ENCODE measurements at places on chromosomes 4 and X. TPM values are rescaled to one million over a fixed set of nuclear protein-coding genes. Genes with fewer than 3 reads are reported as not detected.
A peak's percentile ranks its signal among the peaks of the same experiment; 100 is the strongest.

Gene SYNPO2
- 2,452 TPM for total RNA-seq

Gene HPF1
- 15.5 TPM for total RNA-seq

Gene RPA4
- 0.37 TPM for total RNA-seq

Gene SLIT2
- total RNA-seq = 7.3 TPM

Gene MAB21L2
- total RNA-seq = not detected

Gene ADH1A
- total RNA-seq = 0.50 TPM

Gene TMEM47
- 34.3 TPM for total RNA-seq

Gene ADH1B
- 60.2 TPM for total RNA-seq

Gene KLKB1
- 0.91 TPM for total RNA-seq

DNA sequence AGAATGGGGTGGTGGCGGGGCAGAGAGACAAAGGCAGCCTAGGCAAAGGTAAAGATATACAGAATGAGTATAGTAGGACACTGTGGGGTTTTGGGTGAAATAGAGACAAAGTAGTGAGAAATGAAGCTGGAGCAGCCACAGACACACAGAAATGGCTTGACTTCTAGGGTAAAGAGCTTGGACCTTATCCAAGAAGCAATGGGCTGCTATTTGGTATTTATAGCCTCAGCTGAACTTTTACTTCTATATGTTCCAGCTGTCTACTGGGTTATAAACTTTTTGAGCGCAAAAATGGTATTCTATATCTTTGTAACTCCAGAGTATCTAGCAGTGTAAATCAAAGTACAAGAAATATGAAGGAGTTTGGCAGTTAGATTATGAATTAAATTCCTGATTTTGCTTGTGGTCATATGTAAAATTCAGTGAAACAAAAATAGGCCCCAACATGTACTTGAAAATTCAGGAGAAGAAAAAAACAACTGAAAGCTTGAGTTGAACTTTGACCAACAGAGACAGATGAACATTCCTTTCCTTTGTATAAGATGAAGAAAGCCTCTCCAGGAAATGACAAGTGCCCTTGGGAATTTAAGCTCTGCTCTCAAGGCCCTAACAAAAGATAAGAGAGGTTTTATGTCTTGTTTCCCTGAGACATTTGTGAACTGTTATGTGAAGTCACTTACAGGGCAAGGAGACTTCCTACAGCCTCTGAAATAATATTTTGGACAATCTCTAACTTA, 354.1 kb downstream of the CHIC1 start:
- no peaks in the 10 kb centered on the region for H3K4me1 ChIP-seq
- H3K4me3 ChIP-seq = no peak overlapping the region
- H3K27ac ChIP-seq = no peak overlapping the region
- DNase-seq = no peak
- H3K36me3 ChIP-seq = no peaks in the 10 kb centered on the region

DNA sequence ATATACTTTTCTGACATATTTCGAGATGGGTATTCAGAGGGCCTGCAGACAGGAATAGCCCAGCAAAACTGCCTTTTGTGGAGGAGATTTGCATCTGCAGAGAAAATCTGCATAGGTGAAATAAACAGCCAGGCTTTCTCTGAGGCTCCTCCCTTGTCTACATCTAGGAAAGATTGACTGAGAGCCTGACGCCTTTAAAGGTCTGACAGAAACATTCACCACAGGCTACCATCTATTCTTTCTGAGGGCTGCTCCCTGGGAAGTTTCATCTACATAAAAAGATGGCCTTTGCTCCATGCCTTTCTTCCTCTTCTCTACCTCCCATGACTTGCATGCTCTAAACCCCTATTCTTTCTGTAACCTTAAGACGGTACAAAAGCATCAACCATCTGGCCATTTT, 55.0 kb upstream of the AP1S2 start:
- no peak overlapping the region for H3K27ac ChIP-seq
- no peak overlapping the region for H3K4me3 ChIP-seq
- H3K4me1 ChIP-seq = no peaks in the 10 kb centered on the region
- no peaks in the 10 kb centered on the region for H3K27me3 ChIP-seq
- DNase-seq = no peak

DNA sequence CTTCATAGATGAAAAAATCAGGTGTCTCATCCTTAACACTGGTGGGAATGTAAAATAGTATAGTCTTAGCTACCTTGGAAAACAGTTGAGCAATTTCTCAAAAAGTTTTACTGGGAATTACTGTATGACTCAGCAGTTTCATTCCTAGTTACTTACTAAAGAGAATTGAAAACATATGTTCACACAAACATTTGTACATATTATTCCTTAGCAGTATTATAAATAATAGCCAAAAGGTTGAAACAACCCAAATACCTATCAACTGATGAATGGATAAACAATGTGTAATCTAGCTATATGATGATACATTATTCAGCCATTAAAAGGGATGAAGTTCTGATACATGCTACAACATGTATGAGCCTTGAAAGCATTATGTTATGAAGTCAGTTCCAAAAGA, 41.7 kb downstream of the RBM46 start:
- no peak overlapping the region for H3K27ac ChIP-seq
- no peaks in the 10 kb centered on the region for H3K4me1 ChIP-seq
- no peaks in the 10 kb centered on the region for H3K36me3 ChIP-seq
- H3K27me3 ChIP-seq = no peaks in the 10 kb centered on the region
- no peak overlapping the region for H3K4me3 ChIP-seq
- DNase-seq = no peak

- H3K4me3 ChIP-seq = peak overlapping the region; percentile 85
- no peak for DNase-seq
- H3K27ac ChIP-seq = no peak overlapping the region
- H3K27me3 ChIP-seq = no peaks in the 10 kb centered on the region
- peaks cover 4% of the 10 kb centered on the region for H3K4me1 ChIP-seq
Measured at GRCh38 chr4:47915378-47915777, 995 bp upstream of the NFXL1 start.

DNA sequence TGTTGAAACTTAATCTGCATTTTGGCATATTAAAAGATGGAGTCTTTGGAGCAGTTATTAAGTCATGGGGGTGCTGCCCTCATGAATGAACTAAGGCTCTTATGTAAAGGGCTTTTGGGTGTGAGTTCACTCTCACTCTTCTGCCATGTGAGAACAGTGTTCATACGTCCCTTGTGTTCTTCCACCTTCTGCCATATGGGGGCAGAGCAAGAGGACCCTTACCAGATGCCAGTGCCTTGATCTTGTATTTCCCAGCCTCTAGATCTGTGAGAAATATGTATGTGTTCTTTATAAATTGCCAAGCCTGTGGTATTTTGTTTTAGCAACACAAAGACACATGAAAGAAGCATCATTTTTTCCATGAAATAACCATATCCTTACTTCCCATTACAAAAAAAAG, 213.9 kb downstream of the SPOCK3 start:
- no peaks in the 10 kb centered on the region for H3K4me1 ChIP-seq
- no peaks in the 10 kb centered on the region for H3K27me3 ChIP-seq
- H3K27ac ChIP-seq = no peak overlapping the region
- H3K36me3 ChIP-seq = no peaks in the 10 kb centered on the region

GRCh38 chr4:166012129-166013030, 139.3 kb downstream of the TLL1 start:
- no peaks in the 10 kb centered on the region for H3K36me3 ChIP-seq
- H3K4me1 ChIP-seq = no peaks in the 10 kb centered on the region
- no peak overlapping the region for H3K4me3 ChIP-seq
- DNase-seq = no peak

- peaks cover 70% of the 10 kb centered on the region for H3K4me1 ChIP-seq
- no peaks in the 10 kb centered on the region for H3K27me3 ChIP-seq
- no peaks in the 10 kb centered on the region for H3K36me3 ChIP-seq
- peak overlapping the region; percentile 37 for H3K27ac ChIP-seq
- DNase-seq = no peak
- no peak overlapping the region for H3K4me3 ChIP-seq
Measured at GRCh38 chr4:159216834-159217233, 114.0 kb downstream of the RAPGEF2 start.

DNA sequence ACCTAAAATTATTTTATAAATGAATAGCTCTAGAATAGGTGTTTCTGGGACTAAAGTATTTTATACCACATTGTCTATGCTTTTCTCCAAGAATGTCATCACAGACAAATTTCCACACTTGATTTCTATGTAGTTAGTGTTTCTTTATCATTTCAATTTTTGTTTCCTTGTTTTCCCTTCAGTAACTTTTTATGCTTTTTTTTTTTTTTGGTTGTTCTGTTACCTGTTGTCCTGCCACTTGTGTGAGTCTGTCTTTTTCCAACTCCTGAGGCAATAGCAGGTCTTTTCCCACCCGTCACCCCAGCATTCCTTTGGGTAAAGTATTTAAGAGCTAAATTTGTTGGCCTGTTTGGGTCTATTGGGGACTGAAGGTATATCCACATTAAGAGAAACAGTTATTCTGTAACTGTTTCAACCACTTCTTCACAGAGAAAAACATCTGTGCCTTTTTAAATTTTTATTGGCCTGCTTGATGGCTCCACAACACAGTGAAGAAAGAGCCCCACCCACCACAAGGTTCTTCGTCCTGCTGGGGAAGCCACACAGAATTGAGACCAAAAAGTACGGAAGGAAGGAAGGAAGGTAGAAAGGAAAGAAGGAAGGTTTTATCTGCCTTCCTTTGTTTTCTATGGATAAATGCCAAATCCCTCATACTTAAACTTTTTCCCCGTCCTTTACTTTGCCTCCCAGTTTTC, 17.7 kb upstream of the GPC3 start:
- H3K4me3 ChIP-seq = no peak overlapping the region
- peaks cover 12% of the 10 kb centered on the region for H3K27me3 ChIP-seq
- no peak overlapping the region for H3K27ac ChIP-seq
- H3K4me1 ChIP-seq = no peaks in the 10 kb centered on the region
- DNase-seq = no peak

DNA sequence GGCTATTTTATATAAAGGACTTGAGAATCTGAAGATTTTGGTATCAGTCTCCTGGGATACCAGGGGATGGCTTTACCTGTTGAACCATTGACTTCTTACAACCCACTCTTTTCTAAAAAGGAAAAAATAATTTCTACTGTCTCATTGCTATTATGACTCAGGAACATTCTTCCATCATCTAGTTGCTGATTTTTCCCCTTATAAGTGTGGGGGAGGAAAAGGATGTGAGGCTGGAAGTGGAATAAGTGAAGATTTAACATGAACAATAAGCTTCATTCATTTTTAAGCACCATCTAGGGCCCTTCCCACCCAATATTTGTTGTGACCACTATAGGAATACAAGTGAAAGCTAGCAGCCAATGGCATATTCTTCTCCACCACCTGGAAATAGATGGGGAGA, 10.6 kb upstream of the MND1 start:
- no peaks in the 10 kb centered on the region for H3K4me1 ChIP-seq
- DNase-seq = no peak
- H3K36me3 ChIP-seq = peaks cover 9% of the 10 kb centered on the region

DNA sequence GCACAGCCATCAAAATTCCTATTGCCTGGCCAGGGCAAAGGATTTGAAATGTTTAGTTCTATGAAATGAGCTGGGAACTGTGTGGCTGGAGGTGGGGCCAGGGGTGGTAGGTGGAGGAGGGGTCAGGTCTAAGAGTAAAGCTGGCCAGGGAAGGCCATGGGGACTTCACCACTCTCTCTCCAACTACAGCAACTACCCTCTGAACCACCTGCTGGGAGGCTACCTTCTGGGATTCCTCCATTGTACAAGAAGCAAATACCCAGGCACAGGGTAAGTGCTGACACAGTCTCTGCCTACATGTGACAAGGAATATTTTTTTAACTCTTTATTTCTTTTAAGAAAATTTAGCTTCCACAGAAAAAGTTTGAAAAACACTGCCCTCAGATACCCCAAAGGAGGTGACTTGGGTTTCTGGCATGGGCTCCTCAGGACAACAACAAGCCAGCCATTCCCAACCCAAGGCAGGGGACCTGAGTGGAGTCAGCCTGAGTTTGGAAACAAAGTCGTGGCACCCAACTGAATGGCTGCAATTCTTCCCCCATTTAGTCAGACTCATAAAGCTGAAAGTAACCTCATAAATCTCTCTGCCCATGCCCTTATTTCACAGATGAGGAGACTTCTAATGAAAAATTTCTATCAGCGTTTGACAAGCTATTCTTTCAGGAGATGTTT, 593.8 kb upstream of the DIPK2B start:
- H3K27me3 ChIP-seq = no peaks in the 10 kb centered on the region
- no peak overlapping the region for H3K4me3 ChIP-seq
- no peaks in the 10 kb centered on the region for H3K36me3 ChIP-seq
- H3K27ac ChIP-seq = no peak overlapping the region
- H3K4me1 ChIP-seq = no peaks in the 10 kb centered on the region

- no peak overlapping the region for H3K4me3 ChIP-seq
- peaks cover 32% of the 10 kb centered on the region for H3K27me3 ChIP-seq
- DNase-seq = no peak
Measured at GRCh38 chrX:13955095-13955647, 74.5 kb downstream of the GEMIN8 start.

- H3K27me3 ChIP-seq = peaks cover 21% of the 10 kb centered on the region
- no peaks in the 10 kb centered on the region for H3K36me3 ChIP-seq
- no peak overlapping the region for H3K4me3 ChIP-seq
- no peak overlapping the region for H3K27ac ChIP-seq
- DNase-seq = no peak
Measured at GRCh38 chrX:104430742-104431119, 135.3 kb upstream of the IL1RAPL2 start.

DNA sequence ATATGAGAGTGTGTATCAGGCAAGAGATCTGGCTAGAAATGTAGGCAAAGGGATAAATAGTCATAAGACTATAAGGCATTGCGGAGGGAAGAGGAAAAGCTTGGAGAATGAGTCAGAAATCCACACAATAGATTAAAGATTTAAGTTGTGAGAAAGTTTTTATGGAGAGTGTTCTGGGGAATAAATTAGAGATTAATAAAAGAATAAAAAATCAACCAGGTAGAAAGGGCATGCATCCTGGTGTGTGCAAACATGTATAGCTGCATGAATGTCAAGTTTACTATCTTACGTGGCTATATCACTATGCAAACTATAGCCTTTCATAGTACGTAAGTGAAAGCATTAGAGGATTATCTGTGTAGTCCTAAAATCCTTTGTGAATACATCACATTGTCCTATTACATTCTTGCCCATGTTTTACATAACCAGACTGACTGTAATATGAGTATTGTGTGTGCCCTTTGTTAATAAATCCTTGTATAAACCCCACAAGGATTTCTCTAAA, 36.9 kb downstream of the SNCA start:
- no peaks in the 10 kb centered on the region for H3K36me3 ChIP-seq
- H3K4me3 ChIP-seq = no peak overlapping the region
- H3K4me1 ChIP-seq = no peaks in the 10 kb centered on the region
- H3K27me3 ChIP-seq = no peaks in the 10 kb centered on the region
- no peak overlapping the region for H3K27ac ChIP-seq

DNA sequence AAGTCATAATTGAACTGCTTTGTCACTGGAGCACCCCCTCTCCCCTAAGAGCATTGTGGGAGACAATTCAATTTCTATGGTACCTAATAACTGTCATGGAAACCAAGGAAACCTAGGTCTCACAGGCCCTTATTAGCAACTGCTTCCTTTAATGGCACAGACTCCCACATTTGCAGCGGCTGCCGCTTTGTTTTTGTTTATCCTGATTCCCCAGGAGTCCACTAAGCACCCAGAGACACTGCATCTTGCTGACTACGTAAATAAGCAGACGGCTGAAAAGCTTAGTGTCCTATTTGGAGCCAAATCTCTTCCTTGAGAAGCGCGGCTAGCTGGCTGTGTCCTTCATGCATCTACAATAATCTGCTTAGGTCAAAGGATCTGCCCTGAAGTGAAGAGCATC, 494.4 kb downstream of the TMA16 start:
- H3K4me3 ChIP-seq = no peak overlapping the region
- no peaks in the 10 kb centered on the region for H3K4me1 ChIP-seq
- H3K27me3 ChIP-seq = no peaks in the 10 kb centered on the region
- H3K36me3 ChIP-seq = no peaks in the 10 kb centered on the region
- DNase-seq = no peak
- H3K27ac ChIP-seq = no peak overlapping the region

- peak overlapping the region; percentile 88 for H3K27ac ChIP-seq
- H3K27me3 ChIP-seq = no peaks in the 10 kb centered on the region
- no peak for DNase-seq
- peak overlapping the region; percentile 43 for H3K4me3 ChIP-seq
Measured at GRCh38 chr4:140309124-140309870, 64.1 kb upstream of the SCOC start.
